ENCODE measurements at places on chromosomes 6 and 20.

- no peak for DNase-seq
Measured at GRCh38 chr20:19936466-19937200, 80.5 kb upstream of the NAA20 start.

- DNase-seq, result no peak
Measured at GRCh38 chr20:46013322-46013828, 4.7 kb downstream of the MMP9 start.

DNA sequence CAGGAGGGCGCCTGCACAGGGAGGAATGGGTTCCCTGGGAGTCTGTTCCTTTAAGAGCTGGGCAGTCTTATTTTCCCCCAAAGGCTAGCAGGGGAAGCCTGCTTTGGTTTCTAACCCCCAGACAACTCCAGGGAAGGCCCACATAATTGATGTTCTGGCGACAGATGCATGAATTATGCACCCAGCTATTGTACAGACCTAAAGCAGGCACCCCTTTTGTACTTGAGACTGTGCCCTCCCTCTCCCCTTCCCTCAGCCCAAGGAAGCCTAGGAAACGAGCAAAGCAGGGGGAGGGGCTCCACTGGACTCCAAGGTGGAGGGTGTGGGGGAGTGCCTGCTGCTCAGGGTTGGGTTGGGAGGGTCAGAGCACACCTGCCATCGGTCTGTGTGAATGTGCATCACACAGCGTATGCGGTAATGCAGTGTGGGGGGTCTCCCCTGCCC lies 102.1 kb downstream of the KCNB1 start:
- DNase-seq, result no peak

DNA sequence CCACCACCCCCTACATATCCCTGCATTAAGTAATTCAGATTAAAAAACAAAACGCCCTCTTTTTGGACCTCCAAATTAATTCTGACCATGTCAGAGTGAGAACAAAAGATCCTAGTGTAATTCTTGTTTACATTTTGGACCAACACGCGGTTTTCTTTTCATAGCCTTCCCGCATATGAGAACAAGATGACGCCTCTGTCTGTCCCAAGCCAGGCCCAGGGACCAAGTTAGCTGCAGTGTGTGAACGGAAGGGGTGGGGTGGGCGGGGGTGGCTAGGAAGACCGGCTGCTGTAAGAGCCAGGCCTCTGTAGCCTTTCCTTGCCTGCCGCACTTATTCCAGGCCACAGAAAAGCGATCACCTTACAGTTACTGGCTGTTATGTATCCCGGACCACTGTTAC lies 68.0 kb downstream of the PLCG1 start:
- DNase-seq, result no peak

GRCh38 chr6:114648847-114649246 lies 306.0 kb upstream of the HS3ST5 start:
- DNase-seq, result no peak

DNA sequence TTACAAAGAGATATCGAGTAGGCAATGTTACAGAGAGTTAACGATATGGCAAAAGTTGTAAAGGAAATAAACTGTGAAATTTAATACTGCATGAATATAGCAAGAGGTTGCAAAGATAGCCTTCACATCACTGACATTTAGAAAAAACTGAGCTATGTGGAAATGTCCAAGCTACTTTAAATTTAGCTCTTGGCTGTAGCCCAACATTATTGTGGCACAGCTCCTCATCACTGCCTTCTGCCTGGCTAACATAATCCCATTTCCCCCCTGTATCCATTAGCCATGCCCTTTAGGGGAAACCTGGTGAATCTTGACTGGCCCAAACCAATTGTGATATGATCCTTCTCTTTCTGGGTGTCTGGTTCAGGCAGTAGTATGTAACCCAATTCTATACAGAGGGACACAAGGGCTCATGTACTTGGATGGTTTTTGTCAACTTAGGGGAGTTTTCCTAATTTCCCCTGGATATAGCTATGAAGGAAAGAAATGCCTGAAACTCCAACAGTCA lies 115.4 kb downstream of the PFDN4 start:
- DNase-seq, result no peak

DNA sequence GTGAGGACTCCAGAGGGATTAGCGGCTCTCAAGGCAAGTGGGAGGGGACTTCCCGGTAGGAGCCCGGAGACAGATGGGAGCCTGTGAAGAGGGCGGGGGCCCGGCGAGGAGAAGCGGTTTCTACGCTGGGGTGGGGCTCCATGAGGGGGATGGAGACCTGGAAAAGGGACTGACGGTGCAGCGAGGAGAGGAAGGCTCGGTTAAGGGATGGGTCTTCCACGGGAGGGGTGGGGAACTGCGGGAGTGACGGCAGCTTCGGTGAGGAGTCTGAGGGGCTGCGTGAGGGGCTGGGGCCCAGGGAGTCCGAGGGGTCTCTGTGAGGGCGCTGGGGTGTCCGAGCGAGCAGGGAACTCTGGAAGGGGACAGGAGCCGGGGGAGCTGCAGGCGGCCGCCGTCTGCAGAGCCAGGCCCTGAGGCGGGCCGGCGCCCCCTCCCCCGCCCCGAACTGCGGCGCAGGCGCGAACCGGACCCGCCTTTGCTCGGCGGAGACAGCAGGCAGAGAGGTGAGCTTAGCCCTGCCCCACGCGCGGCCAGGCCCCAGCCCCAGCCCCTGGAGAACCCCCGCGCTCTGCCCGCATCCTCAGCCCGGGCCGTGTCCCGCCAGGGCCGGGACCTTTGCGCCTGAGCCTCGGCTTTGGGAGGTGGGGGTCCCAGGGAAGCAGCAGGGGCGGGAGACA lies at the start of gene NRSN2:
Gene NRSN2 (plus strand): TSS at position 472 of the 677 bp plus-strand sequence. CDS start 2,533 bp downstream, outside the sequence.
- no peak for DNase-seq

Measured in stimulated activated CD4-positive, alpha-beta T cell treated with anti-CD3 and anti-CD28 coated beads, Interleukin-12 subunit alpha, Interleukin-12 subunit beta, amount 100 ng/mL, for 48 hours (primary cell).